ENCODE measurements at places on chromosomes 6 and 20. TPM values are rescaled to one million over a fixed set of nuclear protein-coding genes. Genes with fewer than 3 reads are reported as not detected.

DNA sequence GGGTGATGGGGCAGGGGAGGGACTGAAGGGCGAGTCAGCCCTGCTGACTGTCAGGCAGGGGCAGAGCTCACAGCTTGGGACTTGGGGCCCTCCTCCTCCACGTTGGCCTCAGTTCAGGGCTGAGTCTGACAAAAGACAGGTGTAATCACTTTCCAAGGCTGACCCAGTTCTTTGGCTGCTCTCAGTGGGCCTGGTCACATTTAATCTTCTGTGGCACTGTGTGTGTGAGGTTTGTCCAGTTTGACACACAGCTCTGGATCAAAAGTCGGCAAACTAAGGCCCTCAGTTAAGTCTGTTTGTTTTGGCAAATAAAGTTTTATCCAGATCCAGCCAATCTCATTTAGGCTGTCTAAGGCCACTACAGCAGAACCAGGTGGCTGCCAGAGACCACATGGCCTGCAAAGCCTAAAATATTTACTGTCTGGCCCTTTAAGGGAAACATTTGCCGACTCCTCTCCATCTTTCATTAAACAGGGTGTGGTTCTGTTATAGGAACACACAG is 5.1 kb upstream of the MAP1LC3A start:
- no peak for DNase-seq

DNA sequence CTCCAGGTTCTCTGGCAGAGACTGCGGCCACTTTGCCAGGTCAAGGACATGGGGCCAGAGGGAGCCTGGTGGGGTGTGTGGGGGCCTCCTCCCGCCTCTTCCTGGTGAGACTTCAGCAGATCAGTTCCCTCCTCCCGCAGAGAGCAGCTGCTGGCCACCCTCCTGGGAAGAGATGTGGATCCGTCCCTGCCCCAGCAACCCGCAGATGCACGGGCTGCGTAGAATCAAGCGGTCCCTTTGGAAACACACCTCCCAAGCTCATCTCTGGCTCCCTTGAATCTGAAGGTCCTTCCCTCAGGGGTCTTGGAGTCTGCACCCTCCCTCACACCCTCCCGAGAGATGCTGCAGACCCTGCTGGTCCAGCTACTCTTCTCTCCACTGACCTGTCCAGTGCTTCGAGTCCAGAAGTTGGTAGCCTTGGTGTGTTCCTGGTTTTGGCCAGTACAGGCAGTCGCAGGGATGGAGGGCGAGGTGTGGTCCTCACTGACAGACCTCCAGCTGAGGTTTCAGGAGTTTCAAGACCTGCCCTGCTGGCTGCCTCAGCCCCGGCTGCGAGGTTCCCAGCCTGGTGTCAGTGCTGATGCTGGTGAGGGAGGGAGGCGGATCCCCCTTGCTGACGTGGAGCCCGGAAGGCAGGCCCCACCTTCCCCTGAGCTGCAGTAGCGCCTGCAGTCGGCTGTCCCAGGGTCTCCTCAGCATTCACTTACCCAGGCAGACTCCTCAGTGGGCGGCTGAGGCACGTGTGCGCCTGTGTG is at the start of gene NPBWR2:
TSS of gene NPBWR2 (minus strand) at position 585 of the 755 bp plus-strand sequence. CDS start 734 bp downstream, outside the sequence.
- peak; percentile 45 for DNase-seq

GRCh38 chr6:117495869-117496268 is 13.4 kb downstream of the DCBLD1 start:
- no peak for DNase-seq

GRCh38 chr6:144162977-144163376 is 12.7 kb downstream of the STX11 start:
- no peak for DNase-seq

DNA sequence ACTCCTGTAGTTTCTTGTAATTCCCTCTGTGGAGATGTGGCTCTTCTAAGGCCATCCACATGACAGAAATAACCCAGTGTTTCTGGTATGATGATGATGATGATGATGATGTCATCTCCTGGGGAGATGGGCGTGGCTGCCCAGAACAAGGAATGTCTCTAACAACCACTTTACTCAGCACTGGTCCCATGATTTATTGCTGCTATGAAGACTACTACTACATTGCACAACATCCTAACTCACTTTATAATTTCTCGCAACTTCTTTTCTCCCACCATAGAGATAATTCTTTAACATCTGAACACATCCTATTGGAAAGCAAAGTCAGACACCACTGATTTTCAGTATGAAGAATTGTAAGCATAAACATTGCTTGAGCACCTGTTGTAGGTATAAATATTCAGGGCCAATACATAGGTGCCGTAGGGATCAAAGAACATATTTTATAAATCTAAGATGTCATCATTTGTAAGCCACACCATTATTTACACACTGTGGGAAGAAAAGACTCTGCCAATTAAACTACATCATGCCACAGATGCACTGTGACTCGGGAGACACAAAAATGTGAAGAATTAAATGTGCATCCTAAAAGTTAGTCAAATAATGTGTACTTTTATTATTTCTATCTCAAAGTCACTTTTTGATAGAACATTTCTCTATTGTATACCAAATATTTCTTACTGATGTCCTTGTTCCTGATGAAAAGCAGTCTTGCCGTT is 6.4 kb downstream of the TPMT start:
- no peak for DNase-seq

PTCRA gene
- total RNA-seq: not detected

LGSN gene
- total RNA-seq: 0.09 TPM

PDRG1 gene
- 15.3 TPM for total RNA-seq

PPP1R3G gene
- total RNA-seq: 0.36 TPM

TMEM200A gene
- total RNA-seq: 12.8 TPM
